NCI-H774 (cell line): ENCODE measurements at places on chromosomes 11 and 22.

- DNase-seq: no peak
Observed at GRCh38 chr11:66454247-66454646, 12.5 kb upstream of the PELI3 start.

DNA sequence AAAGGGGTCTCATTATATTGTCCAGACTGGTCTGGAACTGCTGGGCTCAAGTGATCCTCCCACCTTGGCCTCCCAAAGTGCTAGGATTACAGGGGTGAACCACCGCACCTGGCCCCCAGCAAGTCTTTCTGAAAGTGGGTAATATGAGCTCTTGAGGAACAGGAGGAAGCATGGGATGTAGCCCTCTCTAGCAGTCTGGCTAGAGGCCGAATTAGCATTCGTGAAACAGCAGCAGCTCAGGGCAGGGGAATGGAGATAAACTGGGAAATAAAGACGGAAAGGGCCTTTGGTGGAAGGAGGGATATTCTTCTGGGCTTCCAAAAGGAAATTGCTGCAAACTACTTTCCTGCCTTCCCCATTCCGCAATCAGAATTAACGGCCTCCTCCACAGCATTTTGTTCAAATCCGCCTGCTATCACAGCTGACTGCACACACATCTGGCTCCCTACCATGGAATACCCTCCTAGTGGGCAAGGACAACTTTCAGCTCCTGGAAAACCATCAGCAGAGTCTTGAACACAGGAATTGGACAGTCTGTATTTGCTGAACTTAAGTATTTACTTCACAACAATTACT, 44.3 kb downstream of the MICAL3 start:
- DNase-seq: no peak

DNA sequence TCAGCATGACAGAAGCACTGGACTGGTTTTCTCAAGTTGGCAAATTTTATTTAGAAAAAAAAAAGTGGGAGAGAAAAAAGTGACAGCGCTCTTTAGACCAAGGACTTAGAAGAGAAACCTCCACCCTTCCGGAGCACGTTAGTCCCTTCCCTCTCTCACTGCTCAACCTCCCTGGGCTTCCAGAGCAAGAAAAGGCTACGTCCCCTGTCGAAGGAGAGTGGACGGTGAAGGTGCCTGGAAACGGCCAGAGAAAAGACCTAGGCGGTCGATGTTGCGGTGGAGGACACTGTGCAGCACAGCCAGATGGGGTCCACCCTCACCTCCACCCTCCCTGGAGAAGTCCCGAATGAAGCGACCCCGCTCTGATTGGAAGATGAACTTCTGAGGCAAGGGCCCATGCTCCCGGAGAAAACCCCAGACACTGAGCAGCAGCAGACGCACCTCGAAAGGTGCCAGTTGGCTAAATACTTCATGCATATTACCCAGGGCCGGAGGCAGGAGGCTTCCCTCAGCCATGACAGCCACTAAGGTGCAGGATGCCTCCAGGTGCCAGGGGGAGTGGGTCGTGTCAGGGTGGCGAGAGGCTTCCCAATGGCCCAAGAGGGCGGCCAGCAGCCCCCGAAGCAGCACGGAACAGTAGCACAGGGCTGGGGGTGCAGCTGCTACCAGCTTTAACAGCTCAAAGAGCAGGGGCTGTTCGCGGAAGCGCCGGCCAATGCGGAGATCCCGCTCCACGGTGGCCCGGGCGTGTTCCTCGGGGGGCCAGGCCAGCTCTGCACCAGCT, 604 bp upstream of the GANAB start:
- no peak for DNase-seq

DNA sequence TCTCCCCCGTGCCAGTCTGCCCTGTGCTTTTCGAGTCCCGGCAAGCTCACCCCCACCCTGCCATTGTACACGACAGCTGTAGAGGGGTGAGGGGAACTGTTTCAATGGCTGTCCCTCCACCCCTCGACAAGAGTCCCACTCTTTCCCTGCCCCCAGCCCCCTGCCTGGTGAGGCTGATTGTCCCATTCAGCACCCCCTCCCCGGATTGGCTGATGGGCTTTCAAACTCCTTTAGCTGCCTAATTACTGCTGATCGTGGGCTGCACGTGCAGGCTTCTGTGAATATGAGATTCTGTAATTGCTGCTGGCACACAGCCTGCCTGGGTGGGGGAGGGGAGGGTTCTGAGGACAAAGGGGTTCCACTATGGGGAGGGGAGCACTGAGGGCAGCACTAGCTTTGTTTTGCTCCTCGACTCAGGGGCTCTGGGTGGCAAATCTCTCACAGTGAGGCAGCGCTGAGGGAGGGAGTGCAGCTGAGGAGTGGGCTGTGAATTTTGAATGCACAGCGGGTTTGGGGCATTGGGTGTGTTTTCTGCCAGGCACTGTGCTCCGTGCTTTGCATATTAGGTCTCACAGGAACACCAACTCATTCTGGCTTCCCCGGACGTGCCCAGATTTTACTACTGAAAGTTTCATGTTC, 42.6 kb upstream of the ACCSL start:
- DNase-seq: no peak

DNA sequence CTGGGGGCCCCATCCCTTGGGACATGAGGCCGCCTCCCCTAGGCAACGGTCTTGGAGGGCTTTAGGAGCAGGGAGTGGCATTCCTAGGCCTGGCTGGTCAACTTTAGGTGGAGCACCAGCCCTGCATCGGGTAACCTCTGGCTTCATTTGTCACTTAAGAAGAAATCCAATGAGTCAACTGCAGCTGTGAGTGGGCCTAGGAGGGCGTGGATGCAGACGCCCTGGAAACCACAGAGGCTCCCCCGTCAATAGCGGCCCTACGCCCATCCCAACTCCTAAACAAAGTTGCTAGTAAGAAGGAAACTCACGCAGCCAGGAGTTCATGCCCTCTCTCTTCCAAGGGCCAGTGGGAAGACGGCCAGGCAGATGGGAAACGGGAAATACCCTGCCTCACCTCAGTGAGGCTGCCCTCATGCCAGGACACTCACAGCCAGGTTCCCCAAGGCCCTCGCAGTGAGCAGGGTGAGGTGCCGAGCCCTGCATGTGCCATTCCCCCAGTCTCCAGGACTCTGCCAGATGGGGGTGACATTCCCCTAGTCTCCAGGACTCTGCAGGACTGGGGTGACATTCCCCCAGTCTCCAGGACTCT, 20.8 kb downstream of the BID start:
- DNase-seq: no peak

GRCh38 chr22:40425082-40425481, 54.7 kb downstream of the SGSM3 start:
- DNase-seq: no peak

DNA sequence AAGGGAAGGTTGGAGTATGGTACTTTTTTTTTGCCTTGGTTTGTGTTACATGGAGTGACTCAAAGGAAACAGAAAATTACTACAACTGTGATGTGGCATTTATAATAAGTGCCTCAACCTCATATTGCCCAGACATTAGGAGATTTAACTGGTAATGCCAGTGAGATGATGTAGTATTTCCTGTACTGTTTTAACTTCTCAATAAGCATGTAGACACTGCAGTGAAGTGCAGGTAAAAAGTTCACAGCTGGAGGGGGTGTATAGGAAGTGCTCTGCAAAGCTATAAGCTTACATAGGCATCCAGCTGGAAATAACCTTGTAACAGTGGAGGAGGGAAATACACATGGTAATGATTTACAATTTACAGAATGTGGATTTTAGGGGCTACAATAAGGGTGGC, 138.2 kb upstream of the MTMR2 start:
- no peak for DNase-seq

- no peak for DNase-seq
Observed at GRCh38 chr11:78254268-78254667, 65.5 kb downstream of the USP35 start.

DNA sequence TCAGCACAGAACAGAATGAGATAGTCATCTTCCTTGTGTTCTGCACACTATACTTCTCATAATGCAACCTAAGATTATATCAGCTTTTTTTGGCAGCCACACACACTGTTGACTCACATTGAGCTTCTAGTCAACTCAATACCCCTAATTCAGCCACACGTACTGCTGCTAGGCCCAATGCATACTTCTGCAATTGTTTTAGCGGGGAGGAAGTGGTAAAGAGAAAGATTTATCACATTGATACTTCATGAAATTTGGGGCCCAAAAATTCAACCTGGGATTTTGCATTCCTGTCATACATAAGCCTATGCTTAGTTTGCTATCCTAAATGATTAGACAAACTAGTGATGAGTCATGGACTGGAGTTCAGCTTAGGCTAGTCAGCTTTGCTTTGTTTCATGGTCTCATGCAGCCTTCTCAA, 8.6 kb upstream of the UPB1 start:
- no peak for DNase-seq
